Heart left ventricle (tissue), 16 donors: ENCODE measurements at places on chromosomes 6 and 20.

DNA sequence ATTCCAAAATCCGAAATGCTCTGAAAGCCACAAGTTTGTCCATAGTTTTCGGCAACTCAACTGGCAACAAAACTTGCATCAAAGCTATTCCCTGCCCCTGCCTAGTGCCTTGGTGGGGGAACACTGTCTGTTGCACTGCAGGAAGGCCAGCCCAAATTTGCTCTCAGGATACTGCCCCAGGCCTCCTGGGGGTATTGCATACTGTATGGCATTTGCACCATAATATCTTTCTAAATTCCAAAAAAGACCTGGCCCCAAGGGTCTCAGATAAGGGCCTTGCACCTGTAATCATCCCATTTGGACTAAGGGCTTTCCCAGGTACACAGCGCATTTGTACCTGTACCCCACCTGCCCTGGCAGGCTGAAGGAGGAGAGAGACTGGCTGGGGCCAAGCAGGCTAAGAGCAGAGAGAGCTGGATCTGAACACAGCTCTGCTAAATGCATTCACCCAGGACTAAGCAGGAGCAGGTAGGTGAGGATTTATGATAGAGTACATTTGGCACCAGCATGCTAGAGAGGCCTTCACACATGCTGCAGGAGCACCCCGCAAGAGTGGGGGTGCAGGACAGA lies 4.0 kb upstream of the GRM4 start:
- peak; percentile 23 for DNase-seq

DNA sequence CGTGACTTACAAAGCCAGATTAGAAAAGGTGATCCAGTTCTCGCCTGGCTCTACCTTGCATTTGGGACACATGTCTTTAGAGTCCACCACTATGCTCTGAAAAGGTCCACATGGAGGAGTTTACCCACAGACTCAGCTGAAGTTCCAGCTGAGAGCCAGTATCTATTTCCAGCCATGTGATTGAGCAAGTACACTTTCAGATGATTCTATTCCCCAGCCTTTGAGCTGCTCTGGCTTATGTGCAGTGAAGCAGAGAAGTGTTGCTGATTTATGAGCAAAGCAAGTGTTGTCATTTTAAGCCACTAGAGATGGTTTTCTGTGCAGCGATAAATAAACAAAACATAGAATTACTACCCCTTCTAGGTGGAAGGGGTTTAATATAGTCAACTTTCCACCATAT lies 520.8 kb upstream of the RNF217 start:
- no peak for DNase-seq

DNA sequence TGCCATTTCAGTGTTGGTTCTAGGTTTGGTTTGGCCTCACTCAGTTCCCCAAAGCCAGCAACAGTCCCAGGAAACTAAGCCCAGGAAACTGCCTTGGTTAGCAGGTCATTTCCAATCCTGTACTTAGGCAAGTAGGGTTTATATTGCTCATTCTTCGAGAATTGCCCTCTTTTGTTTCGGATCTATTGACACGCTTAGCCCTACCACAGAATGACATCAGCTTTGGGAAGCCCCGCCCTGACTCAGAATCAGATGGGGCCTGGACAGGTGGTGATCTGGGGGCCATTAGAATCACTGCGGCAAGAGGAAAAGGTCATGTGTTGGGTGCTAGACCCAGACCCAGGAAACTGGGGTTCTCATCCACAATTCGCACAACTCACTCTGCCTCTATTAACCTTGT lies 578.2 kb downstream of the QKI start:
- no peak for DNase-seq

DNA sequence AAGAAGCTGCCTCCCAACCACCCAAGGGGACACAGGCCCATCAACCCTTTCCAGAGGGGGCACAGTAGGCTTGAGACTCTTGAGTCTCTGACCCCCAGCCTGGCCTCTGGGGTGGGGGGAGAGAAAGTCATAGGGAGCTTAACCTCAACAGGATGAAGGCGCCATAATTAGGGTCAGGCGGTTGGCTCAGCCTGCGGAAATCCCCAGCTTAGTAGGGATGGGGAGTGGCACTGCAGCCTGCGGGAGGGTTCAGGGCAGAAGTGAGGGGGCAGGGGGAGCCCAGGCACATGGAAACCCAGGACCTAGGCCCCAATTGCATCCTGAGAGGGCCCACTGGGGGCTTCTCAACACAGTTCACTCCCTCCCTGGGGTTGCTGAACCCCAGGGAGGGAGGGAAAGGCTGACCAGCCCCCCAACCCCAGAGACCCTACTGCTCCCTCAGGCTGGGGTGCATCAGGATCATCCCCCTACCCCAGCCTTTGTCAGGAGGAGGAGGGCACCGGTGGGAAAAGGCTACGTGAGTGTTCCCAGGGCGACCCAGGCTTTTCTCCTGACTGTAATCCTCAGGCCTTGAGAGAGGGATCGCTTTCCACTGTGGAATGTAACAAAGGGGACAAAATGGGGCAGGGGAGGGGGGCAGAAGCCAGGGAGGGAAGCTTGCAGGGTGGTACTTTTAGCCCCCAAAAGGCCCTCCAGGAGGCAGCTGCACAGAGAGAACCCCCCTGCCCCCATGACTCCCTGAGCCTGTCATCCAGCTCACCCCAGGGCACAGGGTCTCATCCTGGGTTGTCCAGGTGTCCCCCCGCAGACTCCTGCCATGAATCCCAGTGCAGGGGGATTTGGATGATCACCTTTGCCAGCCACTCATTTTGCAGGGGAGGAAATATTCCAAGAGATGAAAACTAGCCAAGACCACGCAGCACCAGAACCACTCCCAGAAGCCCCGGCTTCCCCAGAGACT lies 46.4 kb downstream of the MRPL14 start:
- no peak for DNase-seq

DNA sequence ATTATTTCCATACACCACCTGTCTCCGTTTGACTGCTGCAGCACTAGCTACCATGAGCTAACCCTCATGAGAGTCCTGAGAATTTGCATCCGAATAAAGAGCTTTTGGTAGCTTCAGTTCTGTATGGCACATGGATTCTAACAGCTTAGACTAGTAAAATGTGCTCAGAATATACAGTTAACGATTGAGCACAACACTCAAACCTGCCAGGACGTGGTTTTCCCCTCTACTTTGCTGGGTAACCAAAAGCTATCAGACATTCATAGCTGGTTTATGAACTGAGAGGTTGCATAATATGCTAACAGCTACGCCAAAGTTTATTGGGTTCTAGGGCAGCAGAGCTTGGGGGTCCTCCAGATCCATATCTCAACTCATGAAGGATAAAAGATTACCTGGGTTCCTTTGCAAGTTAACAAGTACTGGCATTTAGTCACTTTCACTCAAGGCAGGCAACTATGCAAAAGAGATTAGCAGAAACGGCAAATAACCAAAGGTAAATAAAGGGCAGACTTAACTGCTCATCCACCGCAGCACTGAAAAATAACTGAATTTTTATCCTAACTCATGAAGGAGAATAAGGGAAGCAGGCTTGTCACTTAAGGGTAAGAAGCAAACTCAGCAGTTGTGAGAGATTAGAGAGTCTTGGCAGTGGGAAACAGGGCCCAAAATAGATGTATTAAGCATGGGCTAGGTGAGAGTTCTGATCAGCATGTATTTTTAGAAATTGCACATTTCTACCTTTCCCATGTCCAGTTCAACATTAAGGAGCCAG lies 29.4 kb downstream of the NUDT3 start:
- no peak for DNase-seq

DNA sequence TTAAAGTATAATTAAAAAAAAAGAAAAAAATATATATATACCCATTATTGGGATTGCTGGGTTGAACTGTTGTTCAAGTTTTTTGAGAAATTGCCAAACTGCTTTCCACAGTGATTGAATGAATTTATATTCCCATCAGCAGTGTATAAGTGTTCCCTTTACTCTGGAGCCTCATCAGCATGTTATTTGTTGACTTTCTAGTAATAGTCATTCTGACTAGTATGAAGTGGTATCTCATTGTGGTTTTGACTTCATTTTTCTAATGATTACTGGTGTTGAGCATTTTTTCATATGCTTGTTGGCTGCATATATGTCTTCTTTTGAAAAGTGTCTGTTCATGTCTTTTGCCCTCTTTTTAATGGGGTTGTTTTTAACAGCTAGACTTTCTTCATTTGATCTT lies 1260.8 kb upstream of the GJE1 start:
- no peak for DNase-seq

GRCh38 chr6:147418523-147418922 lies 90.0 kb upstream of the SAMD5 start:
- no peak for DNase-seq

GRCh38 chr6:12969966-12970365 lies 253.4 kb downstream of the PHACTR1 start:
- no peak for DNase-seq

GRCh38 chr6:110063594-110064263 lies 85.6 kb downstream of the GPR6 start:
- no peak for DNase-seq

DNA sequence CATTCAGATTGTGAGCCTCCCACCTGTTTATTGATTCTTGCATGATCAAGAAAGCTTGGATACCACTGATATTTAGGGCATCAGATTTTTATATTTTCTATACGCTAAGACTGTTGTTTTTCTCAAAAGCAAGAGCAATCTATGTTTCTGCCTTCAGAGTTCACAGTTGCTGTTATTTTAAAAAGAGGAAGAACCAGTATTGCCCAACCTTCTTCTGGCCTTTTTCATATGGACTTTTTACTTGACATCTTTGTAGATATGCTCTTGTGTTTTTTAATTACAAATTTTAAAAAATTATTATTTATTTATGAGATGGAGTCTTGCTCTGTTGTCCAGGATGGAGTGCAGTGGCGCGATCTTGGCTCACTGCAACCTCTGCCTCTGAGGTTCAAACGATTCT lies 28.9 kb downstream of the SLC17A5 start:
- DNase-seq: no peak

GRCh38 chr6:170085475-170086401 lies 205.1 kb downstream of the DLL1 start:
- DNase-seq: no peak

DNA sequence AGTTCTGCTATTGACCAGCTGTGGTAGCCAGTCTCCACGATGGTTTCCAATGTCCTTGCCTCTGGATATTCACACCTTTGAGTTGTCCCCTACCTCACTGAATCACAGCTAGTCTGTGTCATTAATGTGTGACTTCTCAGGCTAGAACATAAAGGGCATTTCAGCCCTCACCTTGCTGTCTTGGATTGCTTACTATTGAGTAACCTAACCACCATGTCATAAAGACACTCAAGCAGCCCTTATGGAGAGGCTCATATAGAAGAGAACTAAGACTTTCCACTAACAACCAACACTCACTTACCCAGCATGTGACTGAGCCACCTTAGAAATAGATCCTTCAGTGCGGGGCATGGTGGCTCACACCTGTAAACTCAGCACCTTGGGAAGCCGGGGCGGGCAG lies 19.1 kb upstream of the ABCC10 start:
- DNase-seq: no peak

DNA sequence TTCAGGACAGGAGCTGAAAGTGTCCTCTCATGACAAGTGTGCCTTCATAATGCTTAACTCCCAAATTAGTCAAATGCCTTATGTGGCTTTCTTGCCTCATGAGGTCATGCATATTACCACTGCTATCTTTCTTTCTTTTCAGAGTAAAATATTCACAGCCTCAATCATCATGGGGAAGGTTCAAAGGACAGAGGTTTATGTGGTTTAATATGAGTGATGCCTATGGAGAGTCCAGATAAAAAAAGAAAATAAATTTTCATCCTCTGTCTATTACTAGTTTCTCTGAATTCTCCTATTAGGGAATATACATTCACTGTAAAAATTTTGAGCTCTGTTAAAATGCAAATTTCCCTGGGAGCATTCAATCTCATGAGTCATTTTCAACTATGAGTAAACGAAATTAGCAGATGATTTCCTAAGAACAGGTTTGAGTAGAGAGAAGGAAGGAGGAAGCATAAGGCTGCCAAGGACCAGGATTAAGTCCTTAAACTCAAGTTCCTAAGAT lies 396.9 kb upstream of the ADGRB3 start:
- no peak for DNase-seq

DNA sequence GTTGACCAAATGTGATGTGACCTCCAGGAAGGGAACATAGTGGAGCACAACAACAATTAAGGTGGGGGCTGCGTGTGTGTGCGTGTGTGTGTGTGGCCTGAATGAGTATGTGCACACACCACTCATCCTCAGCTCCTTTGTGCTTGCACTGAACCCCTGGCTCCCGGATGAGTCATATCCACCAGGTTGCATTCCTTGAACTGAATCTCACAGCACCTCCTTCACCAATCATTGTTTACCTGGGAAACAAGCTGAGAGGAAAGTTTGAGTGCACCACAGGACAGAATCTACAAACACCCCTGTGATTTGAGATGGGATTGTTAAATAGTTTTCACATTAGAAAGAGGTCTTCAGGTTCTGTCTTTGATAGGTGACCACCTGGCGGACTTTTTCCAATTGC lies 33.7 kb upstream of the GPR6 start:
- no peak for DNase-seq

- DNase-seq: no peak
These were observed 28.5 kb downstream of the BACH2 start for GRCh38 chr6:90268178-90268577.

- DNase-seq: no peak
These were observed 578.0 kb upstream of the ARID1B start for GRCh38 chr6:156199182-156199581.

DNA sequence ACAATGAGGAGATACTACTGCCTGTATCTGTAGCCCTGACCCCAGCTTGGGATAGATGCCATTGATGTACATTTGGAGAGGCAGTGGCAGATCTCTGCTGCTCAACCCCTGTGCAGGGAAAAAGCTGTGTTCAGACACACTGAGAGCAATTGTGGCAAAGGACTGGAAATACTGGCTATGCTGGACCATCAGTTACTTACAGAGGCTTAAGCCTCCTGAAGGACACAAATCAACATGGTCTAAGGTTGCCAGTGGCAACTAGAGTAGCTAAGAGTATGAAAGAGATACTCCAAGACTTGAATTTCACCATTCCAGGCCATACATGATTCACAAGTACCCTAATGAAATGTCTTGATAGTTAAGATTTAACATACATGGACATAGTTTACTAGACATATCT lies 32.4 kb upstream of the ENPP4 start:
- DNase-seq: no peak

DNA sequence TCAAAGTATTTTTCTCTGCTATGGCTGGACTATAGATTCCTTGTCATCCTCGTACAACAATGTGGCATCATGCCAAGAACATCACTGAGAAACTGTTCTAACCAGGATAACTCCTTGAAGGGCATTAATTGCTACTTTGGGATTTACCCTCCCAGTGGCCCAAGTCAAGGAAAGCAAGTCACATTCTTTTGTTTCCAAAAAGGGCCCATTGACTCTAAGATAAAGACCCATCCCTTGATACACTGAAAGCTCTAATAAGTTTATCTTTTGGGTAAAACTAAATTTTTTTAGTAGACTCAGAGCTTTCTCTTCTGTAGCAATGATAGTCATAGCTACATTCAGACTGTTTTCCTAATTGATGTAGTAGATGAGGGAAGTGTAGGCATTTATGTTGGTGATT lies at the start of gene OR2J3:
Gene OR2J3 (plus strand): TSS at position 301 of the 400 bp plus-strand sequence. CDS start 3,833 bp downstream, outside the sequence.
- DNase-seq: no peak

- no peak for DNase-seq
These were observed 401.0 kb downstream of the PAX1 start for GRCh38 chr20:22106308-22106938.
